ENCODE measurements at places on chromosomes 3 and 15.

DNA sequence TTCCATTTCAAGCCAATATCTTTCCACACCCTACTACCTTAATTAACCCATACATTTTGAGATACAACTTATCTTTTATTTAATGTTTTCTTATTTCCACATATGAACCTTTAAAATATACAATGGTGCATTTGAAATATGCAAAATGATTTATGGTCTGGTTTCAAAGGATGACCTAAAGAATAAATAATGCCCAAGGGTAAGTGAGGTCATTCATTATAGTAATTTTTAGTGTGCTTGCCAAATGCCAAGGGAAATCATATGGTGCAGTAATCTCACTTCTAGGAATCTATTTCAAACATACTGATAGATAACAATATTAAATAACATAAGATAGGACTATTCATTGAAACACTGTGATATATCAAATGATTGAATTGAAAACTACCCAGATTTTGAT is 1055.4 kb downstream of the AGBL1 start:
- DNase-seq, result no peak

- no peak for DNase-seq
Measured at GRCh38 chr3:5002174-5002870, 23.1 kb downstream of the BHLHE40 start.

DNA sequence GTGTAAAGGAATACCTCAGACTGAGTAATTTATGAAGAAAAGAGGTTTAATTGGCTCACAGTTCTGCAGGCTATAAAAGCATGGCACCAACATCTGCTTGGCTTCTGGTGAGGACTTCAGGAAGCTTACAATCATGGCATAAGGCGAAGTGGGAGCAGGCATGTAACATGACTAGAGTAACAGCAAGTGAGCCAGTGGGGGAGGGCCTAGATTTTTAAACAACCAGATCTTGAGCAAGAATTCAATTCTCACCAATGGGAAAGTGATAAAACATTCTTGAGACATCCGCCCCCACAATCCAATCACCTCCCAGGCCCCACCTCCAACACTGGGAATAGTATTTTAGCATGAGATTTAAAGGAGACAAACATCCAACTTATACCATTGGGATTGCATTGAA is 44.2 kb upstream of the BCL2A1 start:
- DNase-seq, result no peak

DNA sequence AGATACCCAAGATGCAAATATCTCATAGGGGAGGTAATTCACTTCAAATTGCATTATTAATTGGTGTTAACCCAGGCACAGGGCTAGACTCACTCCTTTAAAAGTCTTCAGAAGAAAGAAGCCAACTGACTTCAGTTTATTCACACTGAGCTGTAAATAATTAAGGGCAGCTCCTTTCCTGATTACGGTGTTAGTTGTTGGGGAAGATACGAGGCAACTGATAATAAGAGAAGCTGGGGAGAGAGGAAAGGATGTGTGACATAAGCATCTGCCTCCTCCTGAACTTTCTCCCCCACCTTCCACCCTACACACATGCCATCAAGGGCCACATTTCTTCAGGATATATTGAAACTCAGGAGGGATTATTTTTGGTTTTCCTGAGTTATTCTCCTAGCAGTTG is 47.5 kb downstream of the ADGRG7 start:
- no peak for DNase-seq

GRCh38 chr15:58469432-58470353 is 37.9 kb downstream of the LIPC start:
- no peak for DNase-seq

DNA sequence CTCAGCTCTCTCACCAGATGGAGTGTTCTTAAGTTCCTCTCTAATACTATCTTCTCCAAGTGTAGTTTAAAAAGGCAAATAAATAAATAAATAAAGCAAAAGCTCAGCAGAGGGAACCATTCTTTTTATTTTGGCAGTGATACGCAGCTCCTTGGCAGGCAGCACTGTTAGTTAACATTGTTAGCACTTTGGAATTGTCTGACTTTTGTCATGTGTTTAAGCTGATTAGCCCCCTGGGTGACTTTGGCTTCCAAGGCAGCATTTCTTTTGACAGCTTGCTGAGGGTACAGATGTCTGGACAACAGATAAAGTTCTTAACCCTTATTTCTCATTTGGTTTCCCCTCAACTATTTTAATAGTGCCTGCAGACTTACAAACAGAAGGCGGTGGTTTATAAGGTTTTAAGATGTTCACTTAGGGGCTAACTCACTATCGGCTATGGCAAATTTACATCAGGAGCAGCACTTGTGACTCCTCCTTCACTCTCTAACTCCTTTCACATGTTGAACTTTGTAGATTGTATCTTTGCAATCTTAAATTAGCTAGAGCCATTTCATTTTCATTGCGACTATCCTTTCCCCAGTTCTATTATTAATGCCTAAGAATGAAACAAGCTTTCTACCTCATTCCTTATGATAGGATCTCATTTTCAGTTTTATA is 213.4 kb downstream of the ZBBX start:
- DNase-seq, result no peak

- DNase-seq, result no peak
Measured at GRCh38 chr3:150828997-150829396, 66.0 kb upstream of the SIAH2 start.

- DNase-seq, result no peak
Measured at GRCh38 chr15:67074886-67075229, 9.5 kb downstream of the SMAD3 start.

- no peak for DNase-seq
Measured at GRCh38 chr3:160403796-160404470, 4.5 kb downstream of the SMC4 start.

DNA sequence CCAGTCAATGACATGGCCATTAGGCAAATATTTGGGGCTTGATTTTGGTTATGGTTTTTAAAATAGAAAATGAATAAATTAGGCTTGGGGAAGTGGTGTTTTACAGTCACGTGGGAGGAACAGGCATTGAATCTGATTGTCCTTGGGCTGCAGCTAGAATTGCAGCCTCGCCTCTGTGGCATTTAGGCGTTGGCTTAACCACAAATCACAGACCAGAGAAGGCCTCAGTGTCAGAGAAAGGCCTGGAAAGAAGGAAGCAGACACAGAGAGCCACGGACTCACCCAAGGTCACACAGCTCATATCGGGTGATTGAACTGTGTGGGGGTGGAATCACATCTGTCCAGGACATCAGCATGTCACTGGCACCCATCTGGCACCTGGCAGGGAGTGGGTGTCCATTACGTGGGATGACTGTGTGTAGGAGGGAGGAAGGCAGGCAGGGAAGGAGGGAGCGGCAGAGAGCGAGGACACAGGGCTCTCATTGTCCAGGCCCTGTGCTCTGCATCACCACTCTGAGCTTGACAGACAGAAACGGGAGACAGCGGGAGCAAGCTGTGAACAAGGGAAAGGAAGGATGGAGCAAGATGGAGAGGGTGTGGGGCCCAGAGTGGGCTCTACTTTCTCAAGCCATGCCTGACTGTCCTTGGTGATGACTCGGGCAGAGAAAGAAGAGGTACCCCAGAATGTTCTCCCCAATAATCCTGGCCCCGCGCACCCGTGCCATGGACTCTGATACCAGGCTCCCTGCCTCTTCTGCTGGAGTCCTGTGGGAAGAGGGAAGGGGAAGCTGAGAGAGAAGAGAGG is 186.4 kb downstream of the FAM43A start:
- no peak for DNase-seq

DNA sequence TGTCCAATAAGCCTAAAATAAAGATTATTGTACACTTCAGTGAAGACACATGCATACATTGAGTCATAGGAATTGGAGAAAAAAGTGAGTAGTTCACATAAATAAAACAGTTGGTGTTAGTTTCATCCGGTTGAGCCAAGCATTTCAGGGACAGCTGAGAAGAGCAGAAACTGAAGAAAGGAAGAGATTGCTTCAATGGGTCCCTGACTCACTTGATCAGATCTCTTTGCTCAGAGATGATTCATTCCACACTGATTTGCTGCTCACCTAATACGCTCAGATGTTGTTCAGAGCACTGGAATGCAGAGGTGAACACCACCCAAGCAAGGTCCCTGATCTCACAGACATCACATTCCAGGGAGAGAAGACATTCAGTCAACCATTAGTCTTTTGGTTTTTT is 93.7 kb downstream of the RAD18 start:
- DNase-seq, result no peak

DNA sequence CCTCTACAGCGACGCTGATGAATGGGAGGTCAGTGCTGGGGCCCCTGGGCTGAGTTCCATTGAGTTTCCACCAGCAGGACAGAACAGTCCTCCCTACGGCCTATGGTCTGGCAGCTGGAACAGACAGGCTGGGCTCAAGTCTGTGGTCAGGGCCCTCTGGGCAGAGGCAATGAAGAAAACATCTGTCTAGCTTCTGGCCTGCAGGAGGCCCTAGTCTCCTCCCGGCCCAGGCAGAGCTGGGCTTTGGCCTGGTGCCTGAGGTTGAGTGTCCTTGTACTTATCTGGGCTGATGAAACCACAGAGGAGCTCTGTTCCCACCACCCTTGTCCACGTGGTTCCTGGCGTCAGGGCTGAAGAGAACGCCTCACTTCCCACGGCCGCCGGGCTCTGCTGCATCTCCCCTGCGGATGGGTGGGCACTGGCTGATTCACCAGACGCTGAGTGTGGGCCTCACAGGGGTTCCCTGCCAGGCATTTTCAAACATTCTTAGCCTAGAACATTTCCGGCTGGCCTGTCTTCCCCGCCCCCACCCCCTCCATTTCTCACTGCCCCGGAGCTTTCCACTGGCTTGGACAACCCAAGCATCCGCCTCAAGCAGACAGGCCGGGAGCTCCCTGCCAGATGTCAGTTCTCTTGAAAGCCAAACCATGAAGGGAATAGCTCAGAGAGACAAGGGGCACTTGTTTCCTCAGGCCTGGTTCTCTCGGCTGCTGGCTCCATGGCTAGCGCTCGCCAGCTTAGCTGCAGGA is 20.3 kb downstream of the PPCDC start:
- no peak for DNase-seq

DNA sequence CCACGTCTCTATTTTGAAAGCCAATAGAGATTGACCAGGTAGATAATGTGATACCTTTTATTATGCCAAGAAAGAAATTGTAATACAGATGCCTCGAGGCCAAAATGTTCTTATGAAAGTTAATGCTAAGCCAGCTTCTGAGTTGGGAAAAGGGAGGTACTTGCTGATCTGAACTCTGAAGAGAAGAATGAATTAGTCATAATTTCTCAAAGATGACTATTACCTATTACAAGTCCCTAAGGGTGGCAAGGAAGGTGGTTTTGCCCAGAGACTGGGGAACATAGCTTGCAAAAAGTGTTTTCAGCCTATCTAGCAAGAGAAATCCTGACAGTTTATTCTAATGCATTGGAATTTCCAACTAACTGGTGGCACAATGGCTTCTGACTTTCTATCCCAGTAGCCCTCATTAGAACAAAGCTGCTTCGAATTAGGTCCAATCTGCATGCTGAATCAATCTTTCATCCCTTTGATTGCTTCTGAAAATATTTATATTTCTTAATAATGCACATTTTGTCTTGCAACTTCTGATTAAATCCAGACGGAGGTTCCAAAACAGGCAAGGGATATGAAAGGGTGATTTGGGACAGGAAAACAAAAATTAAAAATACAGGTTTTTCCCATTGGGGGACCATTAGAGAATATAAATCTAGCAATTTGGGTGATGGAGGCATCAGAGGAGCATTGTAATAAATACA is 17.7 kb upstream of the NR2F2 start:
- DNase-seq, result no peak

DNA sequence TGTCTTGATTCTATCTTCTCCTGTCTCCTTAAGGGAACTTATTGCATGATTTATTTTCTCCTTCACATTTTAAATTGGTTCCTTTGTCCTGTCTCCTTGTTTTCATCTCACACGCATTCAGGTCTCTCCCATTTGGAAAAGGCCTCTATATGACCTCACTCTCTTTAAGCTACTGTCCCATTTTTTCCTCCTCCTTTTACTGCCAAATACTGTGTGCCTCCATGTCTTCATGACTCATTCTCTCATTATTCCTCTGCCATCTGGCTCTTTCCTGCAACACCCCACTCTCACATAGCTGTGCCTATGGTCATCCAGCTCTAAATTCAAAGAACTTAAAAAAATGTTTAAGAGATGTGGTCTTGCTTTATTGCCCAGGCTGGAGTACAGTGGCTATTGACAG is 48.0 kb downstream of the TYRO3 start:
- no peak for DNase-seq

GRCh38 chr15:80854104-80854503 is 74.9 kb downstream of the CEMIP start:
- DNase-seq, result no peak

DNA sequence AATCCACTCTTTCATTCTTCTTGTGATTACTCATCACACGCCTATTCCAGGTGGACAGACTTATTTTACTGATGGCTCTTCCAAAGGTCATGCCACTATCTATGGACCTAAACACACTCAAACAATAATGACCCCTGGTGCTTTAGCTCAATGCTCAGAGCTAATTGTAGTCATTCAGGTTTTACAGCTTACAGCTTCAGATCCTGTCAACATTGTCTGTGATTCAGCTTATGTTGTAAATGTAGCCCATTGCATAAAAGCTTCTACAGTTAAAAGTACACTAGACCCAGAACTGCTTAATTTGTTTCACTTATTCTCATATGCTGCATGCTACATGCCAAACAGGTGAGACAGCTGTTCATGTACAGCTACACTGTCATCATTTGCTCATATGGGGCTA is 49.2 kb downstream of the LSM3 start:
- DNase-seq, result no peak

DNA sequence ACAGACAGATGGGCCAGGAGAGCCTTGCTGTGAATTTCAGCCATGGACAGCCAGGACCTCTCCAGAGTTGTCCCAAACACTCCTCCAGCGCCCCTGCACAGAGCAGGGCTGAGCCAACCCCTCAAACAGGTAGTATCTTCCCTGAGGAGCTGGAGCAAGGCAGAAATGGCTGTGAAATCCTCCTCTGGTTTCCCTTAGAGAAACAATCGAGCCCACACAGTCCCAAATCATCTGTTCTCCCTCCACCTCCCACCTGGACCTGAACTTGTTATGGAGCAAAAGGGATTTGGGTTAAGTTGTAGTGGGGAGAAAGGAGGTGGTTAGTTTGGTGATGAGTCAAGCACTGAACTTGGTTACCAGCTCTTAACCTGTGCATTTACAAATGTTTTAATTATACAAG is 205.7 kb upstream of the BHLHE40 start:
- DNase-seq, result no peak

DNA sequence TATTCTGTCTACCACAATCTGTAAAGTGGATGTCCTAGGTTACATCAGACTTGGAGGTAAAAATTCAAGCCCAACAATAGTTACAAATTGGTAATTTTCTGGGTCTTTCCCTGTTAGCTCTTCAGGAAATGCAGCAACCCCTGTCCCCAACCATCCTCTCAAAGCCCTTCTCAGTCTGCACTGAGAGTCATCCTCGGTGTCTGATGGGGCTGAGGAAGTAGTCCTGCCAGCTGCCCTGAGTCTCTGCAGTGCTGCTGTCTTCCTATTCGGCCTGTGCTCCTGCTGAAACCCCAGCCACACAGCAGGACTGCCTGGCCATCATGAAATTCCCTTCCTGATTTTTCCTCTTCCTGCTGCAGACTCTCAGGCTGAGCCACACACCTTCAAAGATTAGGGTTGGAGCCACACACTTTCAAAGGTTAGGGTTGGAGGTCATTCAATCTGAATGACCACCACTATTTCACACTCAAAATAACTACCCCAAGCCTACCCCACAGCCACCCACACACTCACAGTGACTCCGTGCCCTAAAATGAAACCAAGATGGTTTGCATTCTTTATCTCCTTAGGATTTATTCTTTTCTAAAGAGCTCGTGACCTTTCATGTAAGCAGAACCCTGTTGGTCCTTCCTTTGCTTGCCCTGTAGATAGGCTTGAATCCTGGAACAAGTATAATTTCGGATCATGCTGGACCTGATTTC is 17.6 kb downstream of the TRIM42 start:
- DNase-seq, result no peak

- no peak for DNase-seq
Measured at GRCh38 chr3:62758296-62759066, 116.7 kb downstream of the CADPS start.
